ENCODE measurements at places on chromosomes 1 and 21.

- DNase-seq, result no peak
These were observed 89.7 kb downstream of the GREM2 start for GRCh38 chr1:240522122-240522822.

- DNase-seq, result no peak
These were observed 44.7 kb downstream of the SLC44A3 start for GRCh38 chr1:94864821-94865220.

- DNase-seq, result no peak
These were observed at the start of gene KAZN for GRCh38 chr1:14598498-14599182. Gene KAZN (plus strand): TSS chr1:14598685.

DNA sequence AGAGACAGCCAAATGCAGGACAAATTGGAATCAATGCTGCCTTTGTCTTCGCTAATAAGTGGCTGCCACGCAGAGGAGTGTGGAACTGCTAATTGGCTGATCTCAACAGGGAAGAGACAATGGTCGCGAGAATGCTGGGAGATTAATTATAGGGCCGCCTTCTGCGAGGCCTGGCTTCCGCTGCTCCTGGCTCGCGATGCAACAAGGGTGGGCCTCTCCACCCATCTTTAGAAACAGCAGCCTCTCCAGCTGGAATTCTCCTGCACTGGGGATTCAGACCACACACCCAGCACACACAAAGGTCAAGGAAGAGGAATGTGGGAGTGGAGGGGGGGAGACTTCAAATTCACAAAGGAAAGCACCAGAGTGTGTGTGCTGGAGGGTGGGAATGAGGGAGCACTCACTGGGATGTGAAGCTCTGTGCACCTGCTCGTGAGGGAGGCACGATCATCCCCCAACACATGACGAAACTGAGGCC, 200.7 kb upstream of the GRIK3 start:
- no peak for DNase-seq

DNA sequence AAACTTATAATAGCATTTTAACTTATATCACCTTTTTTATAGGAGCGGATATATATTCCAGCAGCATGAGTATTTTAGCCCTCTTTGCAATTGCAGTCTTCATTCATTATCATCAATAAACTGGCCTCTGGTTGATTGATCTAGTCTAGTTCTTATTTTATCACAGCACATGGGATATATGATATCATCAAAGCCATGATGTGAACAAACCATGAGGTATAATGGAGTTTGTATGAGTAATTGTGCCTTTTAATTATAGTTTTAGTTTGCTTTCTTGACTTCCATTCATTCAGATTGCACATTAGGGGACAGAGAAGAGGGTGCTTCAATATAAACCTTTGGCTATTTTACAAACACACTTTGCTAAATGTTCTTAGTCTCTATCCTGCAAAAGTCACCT, 3.5 kb upstream of the UBR4 start:
- no peak for DNase-seq

GRCh38 chr1:53112271-53112774, 30.1 kb downstream of the SLC1A7 start:
- no peak for DNase-seq

- no peak for DNase-seq
These were observed 7.3 kb upstream of the DISC1 start for GRCh38 chr1:231619257-231619634.

DNA sequence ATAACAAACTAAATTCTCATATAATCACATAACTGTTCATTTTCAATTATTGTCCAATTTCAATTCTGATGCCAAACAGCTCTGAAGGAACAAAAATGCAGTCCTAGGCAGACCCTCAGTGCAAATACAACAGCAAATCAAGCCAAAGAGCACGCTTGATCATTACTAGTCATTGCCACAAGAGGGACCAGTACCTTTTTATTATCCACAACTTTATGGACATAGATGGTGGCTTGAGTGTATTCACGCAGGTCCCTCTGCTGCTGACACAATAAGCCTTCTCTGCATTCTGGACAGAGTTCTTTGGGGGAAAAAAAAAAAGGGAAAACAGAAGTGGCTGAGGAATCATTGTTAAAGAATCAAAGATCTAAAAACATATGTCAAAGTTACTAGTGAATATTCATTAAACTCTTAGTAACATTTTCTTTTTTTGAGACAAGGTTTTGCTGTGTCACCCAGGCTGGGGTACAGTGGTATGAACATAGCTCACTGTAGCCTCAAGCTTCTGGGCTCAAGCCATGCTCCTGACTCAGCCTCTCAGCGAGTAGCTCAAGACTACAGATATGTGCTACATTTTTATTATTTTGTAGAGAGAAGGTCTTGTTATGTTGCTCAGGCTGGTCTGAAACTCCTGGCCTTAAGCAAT, 34.3 kb upstream of the RAP1GAP start:
- DNase-seq, result no peak

GRCh38 chr1:150791585-150791984, 16.5 kb downstream of the CTSK start:
- no peak for DNase-seq

DNA sequence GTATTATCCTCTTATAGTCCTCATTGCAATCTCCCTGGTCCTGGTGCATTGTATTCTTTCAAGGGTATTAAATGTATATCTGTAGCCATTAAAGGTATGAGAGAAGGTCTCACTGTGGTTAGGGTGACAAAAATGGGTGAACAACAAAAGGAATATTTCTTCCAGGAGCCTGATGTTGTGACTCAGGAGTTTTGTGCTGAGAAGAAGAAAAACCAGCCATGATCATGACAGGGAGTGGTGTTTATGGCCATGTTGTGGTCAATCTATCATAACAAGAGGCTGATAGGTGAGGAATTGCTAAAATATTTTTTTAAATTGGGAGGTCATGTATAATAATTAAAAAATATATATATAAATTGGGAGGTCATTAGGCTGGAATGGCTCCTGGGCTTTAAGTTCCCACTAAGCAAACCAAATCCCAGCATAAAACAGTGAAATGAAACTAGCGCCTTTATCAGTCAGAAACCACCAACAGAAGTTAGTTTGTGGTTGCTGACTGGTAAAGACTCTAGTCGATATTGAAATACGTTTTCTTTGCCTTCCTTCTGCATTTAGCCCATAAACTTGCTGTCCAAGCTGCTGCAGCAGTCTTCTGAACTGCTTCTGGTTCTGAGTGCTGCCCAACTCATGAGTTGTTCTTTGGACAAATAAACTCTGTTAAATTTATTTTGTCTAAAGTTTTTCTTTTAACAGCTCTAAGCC, 60.3 kb downstream of the TBX19 start:
- no peak for DNase-seq

GRCh38 chr1:66143651-66144050, 351.0 kb downstream of the PDE4B start:
- no peak for DNase-seq

- no peak for DNase-seq
These were observed 60.3 kb downstream of the CDC42BPA start for GRCh38 chr1:227257964-227258363.

DNA sequence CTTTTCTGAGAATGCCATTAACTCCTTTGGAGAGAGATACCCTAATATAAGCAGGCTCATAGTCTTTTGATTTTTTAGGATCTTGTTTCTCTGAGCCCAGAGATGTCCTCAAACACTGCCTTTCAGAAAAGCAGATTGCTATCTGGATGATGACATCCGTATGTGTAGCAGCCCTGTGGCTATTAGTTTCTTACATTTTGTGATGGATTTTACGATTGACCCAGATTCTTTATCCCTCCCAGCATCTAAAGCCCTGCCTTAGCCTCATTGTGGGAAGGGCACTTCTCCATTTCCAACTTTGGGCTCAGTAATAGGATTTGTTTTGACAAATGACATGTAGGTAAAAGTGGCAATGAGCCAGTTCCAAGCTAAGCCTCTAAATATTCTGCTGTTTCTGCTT, 300.3 kb downstream of the TTLL7 start:
- DNase-seq, result no peak

DNA sequence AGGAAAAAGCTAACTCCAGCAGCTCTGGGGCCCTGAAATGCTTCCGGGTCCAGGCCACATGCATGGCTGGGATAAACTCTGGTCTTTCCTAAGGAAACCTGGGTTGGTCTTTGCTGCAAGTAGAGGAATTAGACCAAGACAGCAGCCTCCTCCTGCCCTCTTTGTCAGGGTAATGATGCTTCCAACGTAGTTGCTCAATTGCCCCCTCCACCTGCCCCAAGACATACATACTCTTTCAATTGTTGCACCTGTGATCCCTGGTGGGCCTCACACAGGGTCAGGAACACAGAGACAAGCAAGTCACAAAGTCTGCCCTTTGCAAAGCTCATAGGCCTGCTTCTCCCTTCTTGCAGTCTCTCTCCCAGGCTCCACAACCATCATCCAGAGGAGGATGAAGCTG, 41.9 kb upstream of the GRIK3 start:
- DNase-seq, result no peak

GRCh38 chr1:231866392-231867331, 240.1 kb downstream of the DISC1 start:
- peak; percentile 18 for DNase-seq

DNA sequence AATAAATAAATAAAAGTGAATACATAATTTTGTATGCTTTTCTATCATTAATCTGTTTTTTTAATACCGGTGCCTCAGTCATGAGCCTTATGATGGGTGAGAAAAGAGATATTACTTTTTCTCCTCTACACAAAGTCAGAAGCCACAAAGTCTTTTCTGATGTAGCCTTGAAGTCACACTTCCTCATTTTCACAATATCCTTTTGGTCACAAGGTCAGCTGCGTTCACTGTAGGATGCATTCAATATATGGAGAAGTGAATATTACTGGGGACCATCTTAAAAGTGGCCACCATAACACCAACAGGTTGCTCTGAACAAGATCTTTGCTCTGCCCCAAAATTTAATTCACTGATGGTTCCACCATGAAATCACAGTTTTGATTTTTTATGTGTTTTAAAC, 83.3 kb upstream of the TNR start:
- no peak for DNase-seq

DNA sequence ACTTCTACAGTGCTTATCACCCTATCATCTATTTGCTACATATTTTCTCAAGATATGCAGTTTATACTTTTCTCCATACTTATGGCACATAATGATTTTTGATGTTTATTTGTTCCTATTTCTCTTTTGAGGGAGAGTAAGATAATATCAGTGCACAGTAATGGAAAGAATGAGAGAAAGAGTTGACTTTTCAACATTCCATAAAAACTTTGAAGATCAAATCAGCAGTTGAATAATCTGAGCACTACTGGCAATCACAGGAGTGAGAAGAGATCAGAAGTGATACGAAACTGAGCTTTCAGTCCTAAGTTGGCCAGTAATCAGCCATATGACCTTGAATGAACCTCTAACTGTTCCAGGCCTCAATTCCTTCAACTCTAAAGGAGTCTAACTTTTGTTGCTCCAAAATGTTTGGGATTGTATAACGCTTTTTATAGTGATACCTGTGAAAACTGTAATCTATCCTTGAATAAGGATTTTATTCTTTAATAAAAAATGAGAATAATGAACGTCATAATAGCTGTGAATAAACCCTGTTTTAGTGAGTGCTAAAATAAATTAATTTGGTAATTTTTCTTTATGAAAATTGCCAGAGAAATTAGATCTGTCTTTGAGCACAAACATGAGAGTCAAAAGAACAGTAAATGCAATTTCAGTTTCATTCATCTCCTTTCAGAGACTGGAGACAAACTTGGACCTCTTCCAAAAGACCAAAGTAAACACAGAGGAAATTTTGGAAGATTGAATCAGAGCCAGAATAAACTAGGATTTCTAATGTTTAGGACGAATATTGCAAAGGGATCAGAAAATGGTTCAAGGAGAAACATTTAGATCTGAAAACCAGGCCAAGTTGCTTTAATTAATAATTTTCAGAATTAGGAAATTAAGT, 309.9 kb downstream of the ADGRL2 start:
- DNase-seq, result no peak

DNA sequence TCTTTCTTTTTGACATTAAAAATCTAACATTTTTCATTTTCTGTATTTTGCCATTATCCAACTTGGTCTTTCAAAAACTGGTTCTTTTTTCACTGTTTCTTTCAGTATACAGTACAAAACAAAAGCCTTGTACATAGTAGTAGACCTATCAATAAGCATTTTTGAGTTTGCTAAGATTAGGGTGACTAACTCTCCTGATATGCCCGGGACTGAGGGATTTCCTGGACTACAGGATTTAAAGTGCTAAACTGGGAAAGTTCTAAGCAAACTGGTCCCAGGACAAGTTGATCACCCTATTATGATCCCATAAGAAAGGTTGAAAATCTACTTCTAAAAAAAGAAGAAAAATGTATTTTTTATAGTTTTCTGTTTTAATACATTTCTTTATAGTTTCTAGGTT, 120.9 kb downstream of the USP25 start:
- DNase-seq, result no peak

GRCh38 chr1:28154078-28154594, 22.4 kb downstream of the PTAFR start:
- no peak for DNase-seq

DNA sequence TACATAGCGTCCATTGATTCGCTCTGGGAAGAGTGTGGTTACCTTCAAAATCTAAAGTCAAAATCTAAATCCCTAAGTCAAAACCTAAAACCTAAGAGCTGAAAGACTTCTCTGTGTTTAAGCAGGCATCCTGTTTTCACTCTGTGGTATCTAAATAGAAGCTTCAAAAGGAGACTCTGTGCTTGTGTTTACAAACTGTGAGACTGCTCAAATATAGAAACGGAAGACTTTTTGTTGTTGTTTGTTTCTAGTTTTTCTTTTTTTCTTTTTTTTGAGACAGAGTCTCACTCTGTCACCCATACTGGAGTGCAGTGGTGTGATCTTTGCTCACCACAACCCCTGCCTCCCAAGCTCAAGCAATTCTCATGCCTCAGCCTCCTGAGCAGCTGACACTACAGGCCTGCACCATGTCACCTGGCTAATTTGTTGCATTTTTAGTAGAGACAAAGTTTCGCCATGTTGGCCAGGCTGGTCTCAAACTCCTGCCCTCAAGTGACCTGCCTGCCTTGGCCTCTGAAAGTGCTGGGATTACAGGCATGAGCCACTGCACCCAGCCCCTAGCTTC, 425.9 kb downstream of the SMYD3 start:
- no peak for DNase-seq

- DNase-seq, result no peak
These were observed 708 bp upstream of the RBBP5 start for GRCh38 chr1:205122489-205122882.

- no peak for DNase-seq
These were observed 54.4 kb upstream of the TMPRSS2 start for GRCh38 chr21:41562101-41563000.

GRCh38 chr1:116322752-116323405, 50.2 kb upstream of the ATP1A1 start:
- DNase-seq, result no peak

DNA sequence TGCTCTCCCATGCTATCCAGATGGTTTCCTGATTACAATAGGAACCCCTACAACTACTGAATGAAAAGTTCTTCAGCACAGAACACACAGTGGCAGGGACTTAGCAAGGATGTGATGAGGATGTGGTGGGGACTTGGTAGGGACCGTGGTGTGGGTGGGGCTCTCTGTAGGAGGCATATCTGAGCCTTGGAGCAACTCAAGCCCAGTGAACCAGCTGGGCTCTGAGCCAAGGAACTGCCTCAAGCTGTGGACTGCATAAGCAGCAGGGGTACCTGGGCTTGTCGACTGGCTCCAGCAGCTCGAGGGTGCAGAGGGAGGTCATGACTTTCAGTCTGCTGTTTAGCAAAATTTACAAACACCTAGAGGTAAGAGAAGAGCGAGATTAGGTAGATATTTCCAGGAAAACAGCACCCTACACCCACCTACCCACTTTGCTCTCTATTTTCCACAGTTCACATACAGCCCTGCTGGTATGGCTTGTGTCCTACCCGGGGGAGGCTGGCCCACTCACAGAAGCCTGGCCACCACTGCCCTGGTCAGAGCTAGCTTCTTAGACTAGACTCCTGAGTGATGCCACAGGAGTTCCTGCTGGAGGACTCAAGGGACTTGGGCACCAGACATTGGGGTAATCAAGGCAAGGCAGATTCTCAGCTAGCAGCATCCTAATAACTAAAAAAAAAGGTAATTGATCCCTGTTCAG, 86.8 kb upstream of the GCLM start:
- no peak for DNase-seq
